Activated CD4-positive, alpha-beta T cell treated with anti-CD3 and anti-CD28 coated beads, Interleukin-2, amount 10 ng/mL, durations not matched to agents 7 days and 5 days (primary cell): ENCODE measurements at places on chromosomes 12 and 14. TPM values are rescaled to one million over a fixed set of nuclear protein-coding genes. Genes with fewer than 3 reads are reported as not detected.

The RASSF9 gene
- total RNA-seq, result not detected

The GLIPR1 gene
- total RNA-seq, result 43.6 TPM

The LRRIQ1 gene
- not detected for total RNA-seq

The ABCC9 gene
- total RNA-seq, result not detected
